GM18507 (cell line): ENCODE measurements at places on chromosomes 4 and X.

DNA sequence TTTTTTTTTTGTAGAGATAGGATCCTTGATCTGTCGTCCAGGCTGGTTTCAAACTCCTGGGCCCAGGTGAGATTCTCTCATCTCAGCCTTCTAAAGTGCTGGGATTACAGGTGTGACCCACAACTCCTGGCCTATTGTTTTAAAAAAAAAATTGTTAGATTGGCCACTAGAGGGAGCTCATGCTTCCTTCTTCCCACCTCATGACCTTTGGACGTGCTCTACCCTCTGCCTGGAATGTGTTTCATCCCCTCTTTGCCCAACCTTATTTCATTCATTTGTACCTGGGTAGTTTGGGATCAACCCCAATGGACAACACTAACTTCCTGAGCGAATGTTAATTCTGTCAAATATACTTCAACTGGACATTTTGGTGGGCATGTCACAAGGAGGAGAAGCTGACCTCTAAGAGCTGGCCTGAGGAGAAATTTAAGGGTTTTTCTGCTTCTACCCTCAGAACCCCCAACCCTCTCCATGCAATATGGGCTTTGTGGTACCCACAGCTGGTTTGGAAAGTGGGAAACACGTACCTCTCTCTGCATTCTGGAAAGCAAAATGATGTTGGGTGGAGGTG lies 6.4 kb downstream of the PPEF2 start:
- DNase-seq: no peak

DNA sequence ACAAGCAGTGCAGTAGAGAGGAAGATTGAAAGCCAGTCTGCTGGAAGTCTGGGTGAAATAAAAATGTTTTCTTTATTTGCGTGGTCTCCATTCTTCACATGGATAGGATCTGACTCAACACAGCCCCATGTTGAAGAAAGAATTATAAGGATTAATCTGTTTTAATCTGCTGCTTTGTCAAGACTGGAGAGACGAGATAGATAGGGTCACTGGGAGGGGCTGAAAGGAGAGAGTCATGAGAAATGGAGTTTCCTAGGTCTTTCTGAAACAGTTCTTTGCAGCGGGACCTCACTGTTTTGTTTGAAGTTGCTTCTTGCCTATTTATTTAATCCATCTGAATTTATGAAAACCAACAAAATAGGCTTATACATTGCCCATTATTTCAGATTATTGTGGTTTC lies 32.4 kb upstream of the RHOH start:
- no peak for DNase-seq

DNA sequence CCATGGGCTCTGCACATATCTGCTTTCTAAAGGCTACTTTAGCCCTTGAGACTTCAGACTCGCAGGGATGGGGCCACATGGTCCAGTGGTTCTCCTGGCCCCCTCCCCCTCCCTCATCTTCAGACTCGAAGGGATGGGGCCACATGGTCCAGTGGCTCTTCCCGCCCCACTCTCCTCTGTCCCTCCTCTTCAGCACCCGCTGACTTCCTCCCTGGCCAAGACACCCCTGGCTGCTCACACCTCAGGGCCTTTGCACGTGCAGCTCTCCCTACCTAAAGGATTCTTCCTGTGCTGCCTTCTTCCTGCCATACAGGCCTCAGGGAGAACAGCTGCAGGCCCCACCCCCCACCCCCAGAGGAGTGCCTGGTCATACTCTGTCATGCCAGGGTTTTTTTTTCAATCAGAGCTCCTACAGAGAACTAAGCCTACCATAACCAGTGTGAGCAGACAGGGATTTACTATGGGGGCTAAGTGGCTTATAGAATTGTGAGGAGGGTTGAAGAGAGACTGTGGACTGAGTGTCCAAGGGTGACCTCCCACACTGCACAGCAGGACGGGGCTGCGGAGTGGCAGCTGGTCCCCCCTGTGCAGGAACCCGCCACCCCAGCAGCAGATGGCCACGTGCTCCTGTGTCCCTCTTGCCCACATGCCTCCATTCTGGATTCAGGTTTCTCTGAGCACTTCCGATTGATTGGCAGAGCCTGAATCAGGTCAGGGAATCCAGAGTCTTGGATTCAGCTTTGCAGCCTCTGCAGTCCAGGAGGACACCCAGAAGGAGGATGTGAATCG lies 6.1 kb upstream of the SPON2 start:
- DNase-seq: no peak

DNA sequence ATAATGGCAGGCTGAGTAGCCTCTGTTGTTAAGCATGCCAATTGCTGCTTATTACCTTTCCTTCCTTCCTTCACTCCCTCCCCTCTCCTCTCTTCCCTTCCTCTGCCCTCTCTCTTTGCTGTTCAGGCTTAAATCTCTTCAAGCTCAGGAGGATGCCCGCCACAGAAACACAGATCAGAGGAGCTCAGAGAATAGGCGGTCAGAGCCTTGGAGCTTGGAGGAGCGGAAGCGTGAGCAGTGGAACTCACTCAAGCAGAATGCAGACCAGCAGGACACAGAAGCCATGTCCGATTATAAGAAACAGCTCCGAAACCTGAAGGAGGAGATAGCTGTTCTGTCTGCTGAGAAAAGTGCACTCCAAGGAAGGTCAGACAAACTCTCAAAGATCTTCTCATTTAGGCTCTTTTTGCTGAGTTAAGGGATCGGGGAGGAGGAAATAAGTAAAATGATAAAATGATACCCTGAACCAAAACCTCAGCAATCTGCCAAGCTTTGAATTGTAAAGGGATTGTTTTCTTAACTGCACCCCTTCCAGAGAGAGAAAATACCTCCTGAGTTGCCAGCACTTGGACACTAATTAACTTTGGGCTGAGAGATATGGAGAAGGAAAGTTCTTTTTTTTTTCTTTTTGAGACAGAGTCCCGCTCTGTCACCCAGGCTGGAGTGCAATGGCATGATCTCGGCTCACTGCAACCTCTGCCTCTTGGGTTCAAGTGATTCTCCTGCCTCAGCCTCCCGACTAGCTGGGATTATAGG lies 20.9 kb downstream of the SPATA18 start:
- no peak for DNase-seq

GRCh38 chrX:153707406-153707805 lies 16.8 kb downstream of the BCAP31 start:
- no peak for DNase-seq

- no peak for DNase-seq
Measured at GRCh38 chr4:69640289-69640688, 847 bp upstream of the UGT2A2 start.

DNA sequence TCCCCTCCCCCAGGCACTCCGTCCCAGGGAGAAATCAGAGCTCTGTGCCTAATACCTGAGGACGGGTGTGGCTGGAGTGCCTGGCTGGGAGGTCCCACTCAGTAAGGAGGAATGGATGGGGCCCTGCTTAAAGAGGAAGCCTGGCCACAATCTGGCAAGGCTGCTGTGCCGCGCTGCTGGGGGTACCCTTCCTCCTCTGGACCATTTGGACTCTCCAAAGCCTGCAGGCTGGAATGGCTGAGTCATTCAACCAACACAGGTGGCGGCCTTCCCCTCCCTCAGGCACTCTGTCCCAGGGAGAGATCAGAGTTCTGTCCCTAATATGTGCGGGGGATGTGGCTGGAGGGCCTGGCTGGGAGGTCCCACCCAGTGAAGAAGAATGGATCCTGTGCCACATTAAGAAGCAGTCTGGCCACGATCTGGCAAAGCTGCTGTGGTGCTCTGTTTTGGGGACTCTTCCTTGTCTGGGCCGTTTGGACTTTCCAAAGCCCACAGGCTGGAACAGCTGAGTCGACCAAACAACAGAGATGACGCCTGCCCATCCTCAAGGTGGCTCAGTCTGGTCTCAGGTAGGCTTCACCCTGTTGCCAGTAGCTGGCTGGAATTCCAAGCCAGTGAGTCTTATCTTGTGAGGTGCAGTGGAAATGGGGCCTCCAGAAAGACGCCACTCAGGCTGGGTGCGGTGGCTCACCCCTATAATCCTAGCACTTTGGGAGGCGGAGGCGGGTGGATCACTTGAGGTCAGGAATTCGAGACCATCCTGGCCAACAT lies 127.3 kb upstream of the HUWE1 start:
- no peak for DNase-seq

GRCh38 chrX:41684138-41684537 lies 4.6 kb upstream of the GPR34 start:
- DNase-seq: no peak
